Nephron progenitor cell (in vitro differentiated cells): ENCODE measurements at places on chromosomes 7 and 10.

- no peak overlapping the region for H3K27ac ChIP-seq
- no peaks in the 10 kb centered on the region for H3K36me3 ChIP-seq
- no peaks in the 10 kb centered on the region for H3K27me3 ChIP-seq
- no peak overlapping the region for H3K4me3 ChIP-seq
- H3K4me1 ChIP-seq, result no peaks in the 10 kb centered on the region
Observed at GRCh38 chr7:17022920-17023319, 141.1 kb upstream of the AGR3 start.

- no peak overlapping the region for H3K4me3 ChIP-seq
- no peak for DNase-seq
- no peak overlapping the region for H3K27ac ChIP-seq
- H3K36me3 ChIP-seq, result no peaks in the 10 kb centered on the region
- peaks cover 11% of the 10 kb centered on the region for H3K4me1 ChIP-seq
Observed at GRCh38 chr7:69450456-69450855, 147.8 kb upstream of the AUTS2 start.

DNA sequence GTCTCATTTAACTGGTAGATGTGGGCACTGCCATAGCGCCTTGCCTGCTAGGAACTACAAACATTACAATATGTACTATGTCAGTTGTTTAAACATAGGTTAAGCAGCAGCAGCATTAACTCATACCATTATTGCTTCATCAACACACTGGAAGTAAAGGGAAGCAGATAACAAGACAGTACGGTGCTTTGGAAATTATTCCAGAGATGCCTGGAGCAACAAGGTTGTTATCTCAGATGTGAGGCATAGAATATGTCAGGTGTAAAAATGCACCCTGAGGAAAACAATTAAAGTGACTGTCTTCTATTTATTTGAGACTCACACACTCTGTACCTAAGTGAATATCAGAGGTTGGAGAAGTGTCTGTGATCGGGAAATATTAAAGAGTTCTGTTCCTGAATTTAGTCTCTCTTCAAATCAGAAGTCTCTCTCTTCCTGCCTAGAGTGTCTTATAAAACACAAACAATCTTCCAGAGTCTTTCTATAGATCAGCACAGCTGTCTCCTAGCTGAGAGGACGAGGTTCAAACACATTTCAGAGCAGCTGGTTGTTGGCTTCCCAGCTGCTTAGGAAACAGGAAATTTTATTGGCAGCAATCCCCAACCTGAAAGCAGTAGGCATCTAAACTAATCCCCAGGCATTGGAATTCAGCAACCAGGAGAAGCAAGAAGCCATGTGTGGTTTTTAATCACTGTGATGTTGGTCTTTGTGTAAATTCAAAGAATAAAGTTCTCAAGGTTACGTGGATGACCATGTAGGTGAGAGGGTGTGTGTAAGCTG lies 994.4 kb upstream of the LRRTM3 start:
- no peaks in the 10 kb centered on the region for H3K36me3 ChIP-seq
- H3K27ac ChIP-seq, result peak overlapping the region; percentile 37
- H3K27me3 ChIP-seq, result peaks cover 4% of the 10 kb centered on the region
- DNase-seq, result no peak
- no peak overlapping the region for H3K4me3 ChIP-seq
- H3K4me1 ChIP-seq, result no peaks in the 10 kb centered on the region

- H3K27ac ChIP-seq, result no peak overlapping the region
- no peaks in the 10 kb centered on the region for H3K4me1 ChIP-seq
- DNase-seq, result no peak
Observed at GRCh38 chr7:107372298-107372697, 97.6 kb upstream of the GPR22 start.

- H3K4me1 ChIP-seq, result no peaks in the 10 kb centered on the region
- no peak overlapping the region for H3K4me3 ChIP-seq
- peaks cover 12% of the 10 kb centered on the region for H3K27me3 ChIP-seq
Observed at GRCh38 chr10:69092959-69093850, 5.3 kb downstream of the SRGN start.
